ENCODE measurements at places on chromosomes 3 and 15.

DNA sequence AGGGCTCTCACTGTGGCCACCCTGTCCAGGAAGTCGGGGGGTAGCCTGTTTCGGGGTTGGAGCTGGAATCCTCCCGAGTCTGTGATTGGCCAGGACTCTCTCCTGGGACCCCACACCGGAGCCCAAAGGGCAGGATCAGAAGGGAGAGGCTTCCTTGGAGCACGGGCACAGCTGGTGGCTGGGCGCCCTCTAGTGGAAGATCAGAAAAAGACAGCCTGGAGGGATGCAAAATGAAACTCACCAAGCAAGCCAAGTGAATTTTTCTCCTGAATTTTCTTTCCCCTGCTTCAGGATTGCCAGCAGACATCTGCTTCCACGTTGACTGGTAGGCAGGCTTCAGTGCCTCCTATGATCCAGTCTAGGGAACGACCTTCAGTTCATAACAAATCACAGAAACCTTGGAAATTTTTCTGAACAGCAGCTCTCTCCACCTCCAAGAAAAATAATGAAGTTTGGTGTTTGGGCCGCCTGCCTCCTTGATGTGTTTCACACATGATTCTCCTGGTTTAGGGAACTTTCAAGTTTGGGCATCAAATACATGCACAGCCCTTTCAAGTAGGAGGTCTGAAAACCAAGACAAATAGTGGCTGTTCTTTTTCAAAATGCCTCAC lies 224.6 kb downstream of the VPS13C start:
- DNase-seq, result peak; percentile 63

GRCh38 chr3:6799264-6799915 lies 61.5 kb upstream of the GRM7 start:
- DNase-seq, result peak; percentile 58

- DNase-seq, result no peak
These were observed 110.3 kb downstream of the WNT5A start for GRCh38 chr3:55376753-55377347.

- DNase-seq, result no peak
These were observed 298.1 kb upstream of the IGF1R start for GRCh38 chr15:98350276-98350675.

DNA sequence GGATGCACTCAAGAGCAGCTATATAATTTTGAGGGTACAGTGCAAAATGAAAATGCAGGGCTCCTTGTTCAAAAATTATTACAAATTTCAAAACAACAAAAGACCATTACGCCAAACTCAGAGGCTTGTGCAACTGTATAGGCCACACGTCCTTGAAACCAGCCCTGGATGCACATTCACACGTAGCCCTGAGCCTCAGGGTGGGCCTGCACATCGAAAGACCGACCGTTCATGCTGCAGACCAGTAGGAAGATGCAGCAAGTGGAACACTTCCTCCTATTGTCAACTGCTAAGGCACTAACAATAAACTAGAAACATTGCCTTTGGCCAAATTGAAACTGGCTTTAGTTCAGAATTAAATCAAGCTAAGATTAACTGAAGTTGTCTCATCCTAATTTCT lies 174.7 kb downstream of the SHOX2 start:
- DNase-seq, result no peak

DNA sequence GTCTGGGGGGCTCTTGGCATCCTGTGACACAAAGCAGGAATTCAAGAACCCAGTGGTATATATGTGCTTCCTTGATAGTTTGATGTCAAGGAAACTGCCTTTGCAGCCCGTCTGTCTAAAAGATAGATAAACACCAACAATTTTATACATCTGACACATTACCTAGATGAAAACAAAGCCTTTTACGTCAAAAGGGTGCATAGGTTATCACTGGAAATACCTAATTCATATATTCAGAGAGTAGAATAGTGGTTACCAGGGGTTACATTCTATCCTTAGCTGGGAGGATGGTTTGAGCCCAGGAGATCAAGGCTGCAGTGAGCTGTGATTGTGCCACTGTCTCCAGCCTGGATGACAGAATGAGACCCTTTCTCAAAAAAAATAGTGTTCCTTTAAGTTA lies 356.9 kb upstream of the RASGRP1 start:
- no peak for DNase-seq
